ENCODE measurements at places on chromosomes 7 and 10. TPM values are rescaled to one million over a fixed set of nuclear protein-coding genes. Genes with fewer than 3 reads are reported as not detected.

GRCh38 chr10:79249186-79250121 is 97.8 kb upstream of the PPIF start:
- DNase-seq = no peak

DNA sequence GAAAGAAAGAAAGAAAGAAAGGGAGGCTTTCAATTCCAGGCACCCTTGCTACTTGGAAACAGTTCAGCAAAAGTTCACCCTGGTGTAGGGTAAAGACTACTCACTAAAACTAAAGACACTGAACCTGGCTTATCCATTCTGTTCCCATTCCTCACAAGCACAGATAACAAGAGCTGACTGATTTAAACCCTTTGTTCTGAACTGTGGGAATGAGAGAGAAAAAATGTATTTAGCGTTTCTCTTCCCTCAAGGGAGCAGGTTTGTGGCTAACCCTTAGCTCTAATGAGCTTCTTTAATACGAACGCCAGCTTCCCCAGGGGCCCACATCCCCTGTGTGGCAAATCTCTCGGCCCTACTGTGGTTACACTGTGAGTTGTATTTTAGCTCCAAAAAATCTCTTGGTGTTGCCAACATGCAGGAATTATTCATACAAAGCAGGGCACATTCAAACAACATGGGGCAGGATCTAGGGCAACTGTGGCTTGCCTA is 23.3 kb downstream of the PRTFDC1 start:
- DNase-seq = no peak

DNA sequence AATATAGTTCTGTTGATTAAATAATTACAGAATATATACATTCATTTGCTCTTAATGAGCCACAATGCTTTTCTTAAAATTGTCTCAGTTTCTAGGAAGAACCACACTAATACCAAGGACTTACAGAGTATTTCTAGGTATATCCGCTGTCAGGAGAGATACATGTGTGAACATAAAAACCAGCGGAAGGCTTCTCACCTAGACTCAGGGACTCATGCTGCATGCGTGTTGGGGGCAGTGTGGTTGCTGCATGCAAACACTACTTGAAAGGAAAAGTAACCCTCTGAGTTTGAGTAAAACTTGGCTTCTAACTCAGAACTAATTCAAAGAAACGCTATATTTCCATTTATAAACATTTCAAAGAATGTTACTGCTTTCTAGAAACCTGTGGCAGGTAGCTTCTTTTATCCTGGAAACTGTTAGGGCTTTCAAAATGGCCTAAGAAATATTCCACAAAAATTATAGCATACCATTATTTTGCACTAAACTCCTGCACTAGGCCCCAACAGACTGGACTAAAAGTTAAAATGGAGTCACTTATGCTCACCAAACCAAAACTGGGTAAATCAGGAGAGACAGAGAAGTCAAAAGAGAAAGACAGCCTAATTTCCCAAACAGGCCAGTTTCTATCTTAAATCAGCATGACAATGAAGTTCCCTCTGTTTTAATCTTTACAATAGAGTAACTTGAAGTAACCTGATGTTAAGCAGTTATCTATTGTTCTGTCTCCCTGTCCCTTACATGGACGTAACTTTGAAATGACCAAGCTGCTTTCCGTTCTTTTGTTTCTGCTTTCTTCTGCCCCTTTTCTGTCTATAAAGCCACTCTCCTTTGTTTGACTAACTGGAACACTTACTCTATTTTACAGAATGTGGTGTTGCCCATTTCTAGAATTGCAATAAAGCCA is 95.2 kb upstream of the FAM133B start:
- DNase-seq = no peak

- DNase-seq = no peak
These were observed 260.7 kb downstream of the BICC1 start for GRCh38 chr10:58773341-58773740.

- DNase-seq = no peak
These were observed 34.1 kb upstream of the PITRM1 start for GRCh38 chr10:3206511-3207157.

DNA sequence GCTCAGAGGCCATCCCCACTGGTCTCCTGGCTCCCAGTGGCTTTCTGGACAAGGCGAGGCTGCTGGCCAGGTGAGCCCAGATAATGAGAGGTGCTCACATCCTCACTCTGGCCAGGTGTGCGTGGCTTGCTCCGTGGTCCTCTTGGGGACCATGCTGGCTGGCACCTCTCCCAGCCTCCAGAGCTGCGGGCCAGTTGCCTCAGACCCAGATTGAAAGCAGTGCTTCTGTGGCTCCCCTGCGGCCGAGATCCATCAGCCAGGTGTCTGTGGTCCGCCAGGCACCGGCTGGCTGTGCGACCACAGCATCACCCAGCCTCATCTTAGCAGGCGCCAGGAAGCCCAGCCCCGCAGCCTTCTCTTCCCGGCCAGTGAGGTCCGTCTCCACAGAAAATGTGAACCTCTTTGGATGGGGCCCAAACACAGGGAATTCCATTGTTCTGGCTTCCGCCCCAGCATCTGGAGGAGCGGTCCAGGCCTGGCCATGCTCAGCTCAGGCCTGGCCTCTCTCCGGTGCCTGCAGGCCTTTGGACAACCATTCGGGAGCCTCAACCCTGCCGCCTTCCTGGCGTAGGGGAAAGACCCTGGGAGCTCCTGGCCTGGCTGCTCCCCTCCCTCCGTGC is 5.2 kb upstream of the TTYH3 start:
- DNase-seq = peak; percentile 51

DNA sequence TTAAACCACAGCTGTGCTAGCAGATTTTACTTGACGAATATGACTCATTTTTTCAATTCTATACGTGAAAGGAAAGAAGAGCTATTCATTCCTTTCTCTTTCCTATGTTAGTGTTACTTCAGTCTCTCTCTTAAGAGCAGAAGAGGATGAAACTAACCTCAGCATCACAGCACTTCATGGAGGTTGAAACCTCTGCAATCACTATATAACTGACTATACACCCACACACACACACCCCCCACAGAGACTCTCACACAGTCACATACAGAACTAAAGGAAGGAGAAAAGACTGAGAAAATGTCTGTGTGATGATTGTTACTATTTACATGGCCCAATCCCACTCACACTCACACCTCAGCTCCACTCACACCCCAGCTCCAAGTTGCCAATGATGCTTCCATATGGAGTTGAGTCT is 104.2 kb downstream of the KIF20B start:
- DNase-seq = no peak

GRCh38 chr7:135584362-135585353 is 26.9 kb downstream of the NUP205 start:
- no peak for DNase-seq

GRCh38 chr10:48309711-48310226 is 3.3 kb downstream of the MAPK8 start:
- no peak for DNase-seq

- DNase-seq = no peak
These were observed 112.4 kb downstream of the ST7 start for GRCh38 chr7:117065571-117066150.

GRCh38 chr10:53997953-53998352 is 803.1 kb downstream of the PCDH15 start:
- DNase-seq = no peak

DNA sequence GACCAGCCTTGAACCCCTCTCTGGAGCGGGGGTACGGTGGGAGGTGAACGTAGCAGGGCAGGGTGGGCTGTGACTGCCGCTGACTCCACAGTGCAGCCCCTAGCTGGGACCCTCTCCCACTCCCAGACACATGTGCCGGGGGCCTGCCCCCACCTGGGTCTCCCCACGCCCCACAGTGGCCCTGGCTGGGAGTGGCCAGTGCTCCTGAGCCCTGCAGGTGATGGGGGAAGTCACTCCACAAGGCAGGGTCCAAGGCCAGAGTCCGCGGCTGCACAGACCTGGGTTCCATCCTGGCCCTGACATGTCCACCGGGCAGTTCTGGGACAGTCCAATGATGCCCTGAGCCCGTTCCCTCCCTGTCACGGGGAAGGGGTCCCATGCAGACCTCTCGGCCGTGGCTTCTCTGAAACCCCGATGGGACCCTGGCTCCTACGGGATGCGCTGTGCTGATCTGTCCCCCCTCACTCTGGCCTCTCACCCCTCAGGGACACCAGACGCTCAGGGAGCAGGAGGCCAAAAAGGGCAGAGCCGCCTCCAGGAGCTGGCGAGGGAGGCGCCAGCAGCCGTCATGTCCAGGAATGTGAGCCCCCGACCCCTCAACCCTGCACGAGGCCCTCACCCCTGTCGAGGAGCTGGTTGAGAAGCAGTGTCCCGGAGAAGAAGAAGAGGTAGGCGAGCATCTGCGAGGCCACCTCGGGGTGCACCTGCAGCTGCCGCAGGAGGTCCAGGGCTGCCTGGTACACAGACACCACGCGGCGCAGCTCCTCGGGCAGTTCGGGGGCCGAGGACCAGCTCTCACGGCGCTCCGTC is 40.4 kb downstream of the AP5Z1 start:
- no peak for DNase-seq

The PNLIPRP1 gene
- not detected for total RNA-seq

The GPR146 gene
- 5.4 TPM for total RNA-seq

The PAPOLB gene
- not detected for total RNA-seq

The RP9 gene
- 10.2 TPM for total RNA-seq

The C10orf95 gene
- total RNA-seq = not detected

The LIPK gene
- not detected for total RNA-seq

The TMEM196 gene
- total RNA-seq = not detected

The SFMBT2 gene
- 4.8 TPM for total RNA-seq

Measured in glomerular endothelial cell (primary cell).